ENCODE measurements at places on chromosomes 4 and X.

- DNase-seq: no peak
Measured at GRCh38 chr4:5770051-5770450, 59.0 kb downstream of the EVC start.

DNA sequence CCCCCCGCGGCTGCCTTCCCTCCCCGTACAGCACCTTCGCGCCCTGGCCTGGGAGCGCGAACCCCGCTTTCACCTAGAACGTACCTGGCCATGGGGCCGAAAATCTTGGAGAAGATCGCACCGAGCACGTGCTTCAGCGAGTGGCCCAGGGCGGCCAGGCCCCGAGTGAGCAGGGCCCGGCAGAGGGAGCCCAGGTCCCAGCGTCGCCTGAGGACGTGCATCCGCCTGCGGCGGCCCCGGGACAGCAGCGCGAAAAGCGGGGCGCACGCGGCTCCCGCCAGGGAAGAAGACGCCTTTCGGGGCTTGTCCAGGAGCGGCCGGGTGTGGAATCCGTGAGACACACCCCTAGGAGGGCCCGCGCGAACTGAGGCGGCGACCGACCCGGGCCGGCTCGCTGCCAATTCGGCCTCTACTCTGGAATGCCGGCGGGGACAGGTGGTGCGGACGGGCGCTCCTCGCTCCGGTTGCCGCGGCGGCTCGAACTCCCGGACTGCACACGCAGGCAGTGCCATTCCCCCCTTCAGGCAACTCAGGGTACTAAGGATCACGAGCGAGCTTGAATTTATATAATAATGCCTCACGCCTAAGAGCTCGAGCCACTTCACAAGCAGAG is at the start of gene HS6ST2:
Gene HS6ST2, minus strand, starts transcription at position 539 of the 613 bp plus-strand sequence.
- DNase-seq: no peak

DNA sequence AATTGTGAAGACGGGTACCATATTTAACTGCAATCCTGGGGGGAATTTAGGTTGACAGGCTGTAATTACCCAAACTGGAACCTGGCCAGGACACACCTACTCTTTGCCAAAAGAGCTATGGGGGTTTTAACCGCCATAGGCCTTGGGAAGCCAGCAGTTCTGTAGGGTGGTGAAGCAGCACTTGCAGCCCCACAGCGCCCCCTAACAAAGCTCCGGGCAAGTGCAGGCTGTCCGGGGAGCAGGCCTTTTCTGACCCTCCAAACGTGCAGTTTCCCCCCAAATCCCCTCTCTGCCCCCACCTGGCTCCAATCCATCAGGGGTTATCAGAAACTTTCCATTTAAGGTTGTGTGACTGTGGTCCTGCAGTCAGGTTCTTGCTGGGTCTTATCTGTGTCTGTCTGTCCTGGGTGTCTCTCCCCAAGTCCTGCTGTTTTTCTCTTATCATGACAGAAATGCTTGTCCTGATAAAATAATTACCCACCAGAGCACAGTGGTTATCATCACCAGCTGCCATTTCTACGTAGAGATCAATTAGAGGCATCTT is 350.9 kb downstream of the MID1IP1 start:
- peak; percentile 20 for DNase-seq

- DNase-seq: no peak
Measured at GRCh38 chr4:185671066-185671465, 135.8 kb upstream of the PDLIM3 start.

DNA sequence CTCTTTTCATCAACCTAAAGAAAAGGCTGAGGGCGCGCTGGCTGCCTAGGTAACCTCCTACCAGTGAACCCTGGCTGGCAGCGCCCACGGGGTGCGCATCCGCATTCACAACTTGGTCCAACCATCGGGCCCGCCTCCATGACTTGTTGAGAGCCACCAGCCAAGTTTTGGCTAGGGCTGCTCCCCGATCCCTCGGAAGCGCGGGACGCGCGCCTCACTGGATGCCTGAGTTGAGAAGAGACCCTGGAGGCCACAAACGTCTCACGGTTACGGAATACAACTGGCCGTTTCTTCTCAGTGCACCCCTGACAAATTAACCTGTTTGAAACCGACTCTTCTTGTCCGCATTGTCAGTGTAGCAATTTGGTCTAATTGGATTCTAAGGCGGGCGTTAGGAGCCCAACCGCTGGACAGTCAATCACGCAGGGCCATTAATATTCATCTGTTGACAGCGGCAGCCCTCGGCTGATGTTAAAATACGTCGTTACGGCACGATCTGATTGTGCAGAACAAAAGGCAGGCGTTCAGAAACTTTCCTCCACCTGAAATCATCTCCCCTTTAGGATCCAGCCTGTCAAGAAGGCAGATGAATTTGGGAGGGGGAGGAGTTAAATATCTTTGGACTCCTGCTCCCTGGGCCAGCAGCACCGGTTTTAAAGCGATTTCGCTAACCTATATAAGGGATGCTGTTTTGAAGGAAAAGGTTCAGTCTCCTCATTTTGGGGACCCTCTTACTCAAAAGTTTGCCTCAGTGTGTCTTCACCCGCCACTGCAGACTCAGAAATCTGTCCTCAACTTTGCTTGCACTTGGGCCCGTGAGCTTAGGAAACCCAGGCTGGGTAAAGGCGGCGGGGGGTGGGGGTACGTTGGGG is 1.2 kb downstream of the GPC3 start:
- DNase-seq: no peak

- DNase-seq: no peak
Measured at GRCh38 chr4:169226565-169226964, 44.2 kb downstream of the SH3RF1 start.

Measured in globus pallidus (tissue), 1 donor.